ENCODE measurements at places on chromosomes 12 and 14. TPM values are rescaled to one million over a fixed set of nuclear protein-coding genes. Genes with fewer than 3 reads are reported as not detected.

Gene PIANP
- total RNA-seq = 0.20 TPM

Gene CACNB3
- total RNA-seq = 2.4 TPM

Gene ISM2
- total RNA-seq = not detected

Gene CCDC175
- total RNA-seq = not detected

Gene KRT6C
- not detected for total RNA-seq

Gene FAM90A1
- total RNA-seq = 0.44 TPM

Gene PTPRR
- total RNA-seq = 0.20 TPM

Gene TSPAN9
- total RNA-seq = 7.8 TPM

Gene OR4M1
- total RNA-seq = not detected

Gene PLEK2
- total RNA-seq = 4.0 TPM

Gene CHMP4A
- total RNA-seq = 23.3 TPM

Gene TAC3
- not detected for total RNA-seq

Gene LRP1-AS
- not detected for total RNA-seq

Gene TSPAN11
- 0.23 TPM for total RNA-seq

Gene RIMBP2
- 6.3 TPM for total RNA-seq

Gene HNRNPA1
- total RNA-seq = 515 TPM

Gene ASPG
- total RNA-seq = 0.19 TPM

Gene KRT83
- total RNA-seq = not detected

Gene PA2G4
- total RNA-seq = 57.7 TPM

Gene SLC25A47
- not detected for total RNA-seq

Gene MYO1A
- total RNA-seq = 0.28 TPM

Gene ZCRB1
- 29.9 TPM for total RNA-seq

Gene SPIC
- not detected for total RNA-seq

Gene PPFIBP1
- total RNA-seq = 36.1 TPM

Gene ACOT6
- total RNA-seq = not detected

Gene PLEKHG7
- total RNA-seq = 0.81 TPM

Gene KRT85
- total RNA-seq = not detected

Gene DBX2
- 0.09 TPM for total RNA-seq

Gene ITGA7
- 3.4 TPM for total RNA-seq

Gene RBM19
- 15.4 TPM for total RNA-seq

Gene LYZ
- total RNA-seq = 14.7 TPM

Gene TRPV4
- total RNA-seq = 4.1 TPM

Gene OR4K2
- not detected for total RNA-seq

Gene CNTN1
- total RNA-seq = 10.1 TPM

Gene LRRC9
- total RNA-seq = 0.31 TPM

Gene PGF
- total RNA-seq = 0.74 TPM

Gene KRT78
- not detected for total RNA-seq

Gene FMNL3
- total RNA-seq = 1.8 TPM

Gene IKZF4
- 4.2 TPM for total RNA-seq

Gene PTHLH
- 0.79 TPM for total RNA-seq

Gene RASAL1
- 1.3 TPM for total RNA-seq

Gene ST8SIA1
- total RNA-seq = not detected

Gene SPRYD3
- total RNA-seq = 39.4 TPM

Gene TBX5
- total RNA-seq = not detected

Gene MYL2
- not detected for total RNA-seq

Gene TBK1
- 5.7 TPM for total RNA-seq

Gene FBXO34
- total RNA-seq = 9.5 TPM

Gene OTOGL
- 0.19 TPM for total RNA-seq

Gene SLCO1B3
- not detected for total RNA-seq

Gene NTS
- not detected for total RNA-seq

Gene TBX3
- 0.60 TPM for total RNA-seq

Gene TSPAN8
- 21.8 TPM for total RNA-seq

Gene ENDOU
- total RNA-seq = not detected
